Activated CD4-positive, alpha-beta T cell treated with anti-CD3 and anti-CD28 coated beads for 36 hours (primary cell): ENCODE measurements at places on chromosomes 6 and 20. TPM values are rescaled to one million over a fixed set of nuclear protein-coding genes. Genes with fewer than 3 reads are reported as not detected.

- no peak for DNase-seq
- peak overlapping the region; percentile 28 for H3K27ac ChIP-seq
- no peak overlapping the region for H3K4me3 ChIP-seq
- no peaks in the 10 kb centered on the region for H3K27me3 ChIP-seq
- peaks cover 25% of the 10 kb centered on the region for H3K4me1 ChIP-seq
- H3K36me3 ChIP-seq = peaks cover 57% of the 10 kb centered on the region
Measured at GRCh38 chr6:12160326-12160725, 129.8 kb upstream of the EDN1 start.

DNA sequence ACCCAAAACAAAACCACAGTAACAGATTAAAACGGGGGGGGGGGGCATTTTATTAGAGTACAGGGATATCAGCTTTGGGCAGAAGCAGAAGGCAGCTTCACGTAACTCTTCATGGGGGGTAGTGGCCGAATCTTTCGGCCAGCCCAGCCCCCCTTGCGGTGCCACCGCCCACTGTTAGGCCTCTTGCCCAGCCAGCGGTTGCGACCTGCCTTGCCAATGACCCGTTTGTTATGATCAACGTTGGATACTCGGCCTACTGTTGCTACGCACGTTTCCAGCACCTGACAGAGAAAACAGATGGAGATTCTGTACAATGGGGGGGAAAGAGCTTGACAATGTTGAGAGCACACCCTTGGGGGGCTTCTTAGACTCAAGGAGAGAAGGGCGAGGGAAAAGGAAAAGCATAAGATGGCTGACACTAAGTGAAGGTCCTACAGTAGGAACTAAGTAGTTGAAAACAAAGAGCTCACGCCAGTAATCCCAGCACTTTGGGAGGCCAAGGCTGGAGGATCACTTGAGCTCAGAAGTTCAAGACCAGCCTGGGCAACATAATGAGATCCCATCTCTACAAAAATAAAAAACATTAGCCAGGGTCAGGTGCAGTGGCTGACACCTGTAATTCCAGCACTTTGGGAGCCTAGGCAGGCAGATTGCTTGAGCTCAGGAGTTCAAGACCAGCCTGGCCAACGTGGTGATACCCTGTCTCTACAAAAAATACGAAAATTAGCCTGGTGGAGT, 724 bp upstream of the CUL7 start:
- peaks cover 33% of the 10 kb centered on the region for H3K36me3 ChIP-seq
- H3K27me3 ChIP-seq = no peaks in the 10 kb centered on the region
- H3K27ac ChIP-seq = peak overlapping the region; percentile 97

GRCh38 chr6:24554474-24554873, 59.7 kb downstream of the ALDH5A1 start:
- no peaks in the 10 kb centered on the region for H3K27me3 ChIP-seq
- H3K27ac ChIP-seq = no peak overlapping the region
- DNase-seq = no peak
- no peaks in the 10 kb centered on the region for H3K36me3 ChIP-seq

GRCh38 chr6:348860-349396, 42.6 kb upstream of the IRF4 start:
- H3K27me3 ChIP-seq = no peaks in the 10 kb centered on the region
- no peaks in the 10 kb centered on the region for H3K4me1 ChIP-seq
- H3K4me3 ChIP-seq = no peak overlapping the region
- peaks cover 15% of the 10 kb centered on the region for H3K36me3 ChIP-seq
- no peak for DNase-seq

DNA sequence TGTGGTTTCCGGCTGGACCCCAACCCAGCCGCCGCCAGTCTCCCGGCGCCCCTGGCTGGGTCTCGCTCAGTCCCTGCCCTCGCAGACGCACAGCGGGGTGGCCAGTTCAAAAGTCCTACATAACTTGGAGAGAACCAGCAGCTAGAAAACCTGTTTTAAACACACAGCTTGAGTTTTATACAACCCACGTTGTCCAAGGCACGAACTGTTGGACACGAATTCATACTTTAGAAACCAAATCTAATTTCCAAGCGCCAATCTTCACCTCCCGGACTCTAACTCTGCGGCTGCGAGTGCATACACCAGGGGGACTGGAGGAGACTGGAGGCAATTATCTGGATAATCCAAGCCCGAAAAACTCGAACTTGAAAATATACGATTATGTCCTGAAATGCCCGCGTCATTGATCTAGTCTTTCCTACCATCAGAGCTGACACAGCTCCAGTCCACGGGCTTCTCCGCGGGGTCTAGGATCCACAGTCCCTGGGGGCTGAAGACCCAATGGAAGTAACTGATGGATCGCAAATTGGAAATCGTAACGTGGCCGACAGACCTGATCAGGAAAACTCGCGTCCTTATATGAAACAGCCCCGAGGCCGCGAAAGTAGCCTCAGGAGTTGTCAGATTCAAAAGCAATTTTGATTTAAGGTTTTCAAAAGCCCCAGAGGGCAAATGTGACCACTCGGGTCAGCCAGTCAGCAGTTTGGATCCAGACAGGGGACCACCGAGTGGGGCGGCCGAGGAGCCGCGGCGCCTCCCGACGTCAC, 843 bp upstream of the HEY2 start:
- H3K4me1 ChIP-seq = peaks cover 35% of the 10 kb centered on the region
- peak overlapping the region; percentile 74 for H3K4me3 ChIP-seq
- no peaks in the 10 kb centered on the region for H3K36me3 ChIP-seq
- peak; percentile 16 for DNase-seq
- H3K27ac ChIP-seq = no peak overlapping the region
- peaks cover 57% of the 10 kb centered on the region for H3K27me3 ChIP-seq

- DNase-seq = no peak
- H3K4me1 ChIP-seq = peaks cover 94% of the 10 kb centered on the region
- H3K27ac ChIP-seq = peak overlapping the region; percentile 96
- peaks cover 35% of the 10 kb centered on the region for H3K36me3 ChIP-seq
- H3K4me3 ChIP-seq = peak overlapping the region; percentile 30
- H3K27me3 ChIP-seq = no peaks in the 10 kb centered on the region
Measured at GRCh38 chr6:139149383-139149782, 14.5 kb downstream of the HECA start.

DNA sequence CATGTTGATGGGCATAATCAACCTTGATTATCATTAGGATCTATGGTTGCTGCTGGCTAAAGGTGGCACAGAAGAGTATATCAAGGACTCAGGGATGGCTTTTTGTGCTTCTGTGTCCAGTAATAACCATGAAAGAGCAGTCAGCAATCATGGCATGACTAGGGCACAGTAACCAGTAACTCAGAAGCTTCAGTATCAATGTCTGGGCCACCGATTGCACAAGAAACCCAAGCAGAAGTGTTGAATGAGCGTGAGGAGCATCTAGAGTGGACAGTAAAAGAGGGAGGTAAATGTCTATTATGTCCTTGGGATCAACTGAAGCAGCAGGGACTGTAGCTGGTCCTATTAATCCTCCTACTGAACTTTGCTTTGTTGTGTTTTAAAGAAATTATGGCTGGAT, 81.5 kb upstream of the F13A1 start:
- H3K36me3 ChIP-seq = no peaks in the 10 kb centered on the region
- DNase-seq = no peak
- H3K27me3 ChIP-seq = peaks cover 6% of the 10 kb centered on the region
- no peak overlapping the region for H3K4me3 ChIP-seq
- no peak overlapping the region for H3K27ac ChIP-seq

DNA sequence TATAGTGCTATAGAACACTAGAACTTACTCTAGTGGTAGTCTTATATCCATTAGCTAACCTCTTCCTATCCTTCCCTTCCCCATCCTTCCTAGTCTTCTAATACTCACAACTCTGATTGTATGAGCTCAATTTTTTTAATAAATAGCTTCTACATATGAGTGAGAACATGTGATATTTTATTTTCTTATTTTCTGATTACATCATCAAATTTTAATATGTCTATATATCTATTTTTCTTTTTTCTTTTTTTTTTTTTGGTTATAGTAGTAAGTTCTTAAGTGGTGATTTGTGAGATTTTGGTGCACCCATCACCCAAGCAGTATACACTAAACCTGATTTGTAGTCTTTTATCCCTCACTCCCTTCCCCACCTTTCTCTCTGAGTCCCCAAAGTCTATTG, 112.5 kb downstream of the JAG1 start:
- peaks cover 25% of the 10 kb centered on the region for H3K4me1 ChIP-seq
- H3K27ac ChIP-seq = no peak overlapping the region
- H3K4me3 ChIP-seq = no peak overlapping the region
- peaks cover 29% of the 10 kb centered on the region for H3K36me3 ChIP-seq

DNA sequence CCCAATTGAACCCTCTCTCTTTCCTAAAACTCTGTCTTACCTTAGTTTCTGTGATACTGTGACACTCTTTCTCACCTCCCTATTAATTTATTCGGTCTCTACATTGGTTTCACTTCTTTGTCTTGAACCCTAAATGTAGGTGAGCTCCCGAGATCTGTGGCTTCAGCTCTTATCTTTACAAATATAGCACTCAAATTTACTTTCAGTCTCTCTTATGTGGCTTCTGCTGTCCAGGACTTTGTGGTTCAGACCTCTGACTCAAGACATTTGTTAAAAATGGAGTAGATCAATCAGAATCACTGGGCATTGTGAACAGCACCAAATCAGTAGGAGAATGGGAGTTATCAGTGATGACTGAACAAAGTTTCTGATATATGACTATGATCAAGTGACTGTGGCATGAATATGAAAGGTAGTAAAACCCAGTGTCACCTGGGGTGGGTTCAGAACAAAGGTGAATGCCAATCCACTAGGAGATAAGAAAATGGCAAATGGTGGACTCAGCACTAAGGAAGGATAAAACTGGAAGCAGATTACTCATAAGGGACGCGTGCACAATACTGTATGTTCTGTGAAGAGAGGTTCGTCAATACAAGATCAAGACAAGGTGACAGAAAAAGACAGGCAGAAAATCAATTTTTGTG, 27.2 kb downstream of the IL17F start:
- H3K4me1 ChIP-seq = peaks cover 18% of the 10 kb centered on the region
- peaks cover 7% of the 10 kb centered on the region for H3K27me3 ChIP-seq
- H3K27ac ChIP-seq = no peak overlapping the region
- no peaks in the 10 kb centered on the region for H3K36me3 ChIP-seq

GRCh38 chr20:41650231-41650948, 32.2 kb upstream of the CHD6 start:
- H3K36me3 ChIP-seq = no peaks in the 10 kb centered on the region
- H3K4me1 ChIP-seq = no peaks in the 10 kb centered on the region
- H3K27ac ChIP-seq = no peak overlapping the region
- H3K4me3 ChIP-seq = no peak overlapping the region

DNA sequence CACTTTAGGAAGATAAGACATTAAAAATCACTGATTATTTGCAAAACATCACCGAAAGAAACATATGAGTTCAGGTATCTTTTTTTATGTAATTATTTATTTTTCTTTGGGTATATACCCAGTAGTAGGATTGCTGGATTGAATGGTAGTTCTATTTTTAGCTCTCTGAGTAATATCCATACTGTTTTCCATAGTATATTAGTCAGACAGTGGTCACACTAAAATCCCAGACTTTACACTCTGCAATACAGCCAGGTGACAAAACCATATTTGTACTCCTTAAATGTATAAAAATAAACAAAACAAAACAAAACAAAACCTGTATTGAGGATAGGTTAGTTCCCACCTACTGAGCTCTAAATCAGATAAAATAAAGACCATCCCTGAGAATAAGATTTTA, 1024.3 kb upstream of the EYS start:
- H3K36me3 ChIP-seq = no peaks in the 10 kb centered on the region
- H3K27ac ChIP-seq = no peak overlapping the region

- no peak overlapping the region for H3K4me3 ChIP-seq
- H3K4me1 ChIP-seq = peaks cover 9% of the 10 kb centered on the region
- no peak for DNase-seq
- no peak overlapping the region for H3K27ac ChIP-seq
- no peaks in the 10 kb centered on the region for H3K36me3 ChIP-seq
Measured at GRCh38 chr6:108132863-108133262, 33.0 kb upstream of the NR2E1 start.

- H3K4me1 ChIP-seq = peaks cover 73% of the 10 kb centered on the region
- DNase-seq = peak; percentile 86
- peak overlapping the region; percentile 84 for H3K27ac ChIP-seq
- peak overlapping the region; percentile 1 for H3K4me3 ChIP-seq
- H3K27me3 ChIP-seq = no peaks in the 10 kb centered on the region
- no peaks in the 10 kb centered on the region for H3K36me3 ChIP-seq
Measured at GRCh38 chr6:431986-432385, 40.4 kb downstream of the IRF4 start.

GRCh38 chr6:119449331-119450156, 100.0 kb upstream of the MAN1A1 start:
- H3K36me3 ChIP-seq = no peaks in the 10 kb centered on the region
- no peak overlapping the region for H3K27ac ChIP-seq
- no peak overlapping the region for H3K4me3 ChIP-seq
- peaks cover 3% of the 10 kb centered on the region for H3K27me3 ChIP-seq
- peaks cover 15% of the 10 kb centered on the region for H3K4me1 ChIP-seq

- no peaks in the 10 kb centered on the region for H3K36me3 ChIP-seq
- H3K27ac ChIP-seq = no peak overlapping the region
- peaks cover 10% of the 10 kb centered on the region for H3K27me3 ChIP-seq
- no peak for DNase-seq
- no peak overlapping the region for H3K4me3 ChIP-seq
Measured at GRCh38 chr6:127131772-127132376, 13.4 kb downstream of the RSPO3 start.

- H3K36me3 ChIP-seq = no peaks in the 10 kb centered on the region
- no peak overlapping the region for H3K27ac ChIP-seq
- DNase-seq = peak; percentile 13
- H3K4me1 ChIP-seq = peaks cover 18% of the 10 kb centered on the region
- H3K27me3 ChIP-seq = peaks cover 7% of the 10 kb centered on the region
Measured at GRCh38 chr20:51660672-51661608, 107.2 kb downstream of the ATP9A start.

DNA sequence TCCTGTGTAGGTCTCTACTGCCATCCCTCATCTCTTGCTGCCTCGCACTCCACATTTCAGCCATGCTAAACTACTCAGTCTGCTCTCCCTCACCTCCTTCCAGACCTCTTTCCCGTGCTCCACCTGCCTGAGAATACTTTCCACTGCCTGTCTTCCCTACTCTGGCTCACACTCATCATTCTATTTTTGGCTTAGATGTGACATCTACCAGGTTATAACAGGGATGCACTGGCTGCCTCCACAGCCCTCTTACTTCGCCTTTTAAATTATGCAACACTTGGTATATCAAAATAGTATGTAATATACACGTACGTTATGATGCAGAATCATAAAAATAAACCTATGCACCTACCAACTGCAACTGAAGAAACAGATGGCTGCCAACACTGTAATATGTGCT, 222.8 kb upstream of the DTNBP1 start:
- no peak overlapping the region for H3K4me3 ChIP-seq
- H3K27ac ChIP-seq = no peak overlapping the region
- peaks cover 8% of the 10 kb centered on the region for H3K4me1 ChIP-seq
- H3K36me3 ChIP-seq = no peaks in the 10 kb centered on the region
- DNase-seq = no peak
- H3K27me3 ChIP-seq = no peaks in the 10 kb centered on the region

ANKRD6 gene
- 2.9 TPM for total RNA-seq

SNAI1 gene
- total RNA-seq = 0.34 TPM

NHSL1 gene
- 0.70 TPM for total RNA-seq
